Esophagus squamous epithelium (tissue), 5 donors: ENCODE measurements at places on chromosomes 16 and 17. TPM values are rescaled to one million over a fixed set of nuclear protein-coding genes. Genes with fewer than 3 reads are reported as not detected.

Gene SMG6
- 19.8 TPM for total RNA-seq

Gene FNDC8
- not detected for total RNA-seq

Gene PRR35
- total RNA-seq = not detected

Gene KRTAP4-1
- not detected for total RNA-seq

Gene KRTAP2-1
- total RNA-seq = not detected

Gene RDM1
- 0.53 TPM for total RNA-seq

Gene ATP2C2
- total RNA-seq = 1.1 TPM

Gene PIGQ
- 21.6 TPM for total RNA-seq

Gene GFAP
- total RNA-seq = not detected

Gene EME1
- total RNA-seq = 0.72 TPM

Gene TBC1D3E
- total RNA-seq = not detected

Gene MMP28
- total RNA-seq = 61.0 TPM

Gene TMEM92
- 0.76 TPM for total RNA-seq

Gene DPEP2
- total RNA-seq = 6.2 TPM

Gene HSPB9
- total RNA-seq = not detected

Gene SLC16A6
- 16.1 TPM for total RNA-seq

GRCh38 chr16:68269793-68270192 lies 5.5 kb downstream of the SLC7A6 start:
- DNase-seq = no peak

DNA sequence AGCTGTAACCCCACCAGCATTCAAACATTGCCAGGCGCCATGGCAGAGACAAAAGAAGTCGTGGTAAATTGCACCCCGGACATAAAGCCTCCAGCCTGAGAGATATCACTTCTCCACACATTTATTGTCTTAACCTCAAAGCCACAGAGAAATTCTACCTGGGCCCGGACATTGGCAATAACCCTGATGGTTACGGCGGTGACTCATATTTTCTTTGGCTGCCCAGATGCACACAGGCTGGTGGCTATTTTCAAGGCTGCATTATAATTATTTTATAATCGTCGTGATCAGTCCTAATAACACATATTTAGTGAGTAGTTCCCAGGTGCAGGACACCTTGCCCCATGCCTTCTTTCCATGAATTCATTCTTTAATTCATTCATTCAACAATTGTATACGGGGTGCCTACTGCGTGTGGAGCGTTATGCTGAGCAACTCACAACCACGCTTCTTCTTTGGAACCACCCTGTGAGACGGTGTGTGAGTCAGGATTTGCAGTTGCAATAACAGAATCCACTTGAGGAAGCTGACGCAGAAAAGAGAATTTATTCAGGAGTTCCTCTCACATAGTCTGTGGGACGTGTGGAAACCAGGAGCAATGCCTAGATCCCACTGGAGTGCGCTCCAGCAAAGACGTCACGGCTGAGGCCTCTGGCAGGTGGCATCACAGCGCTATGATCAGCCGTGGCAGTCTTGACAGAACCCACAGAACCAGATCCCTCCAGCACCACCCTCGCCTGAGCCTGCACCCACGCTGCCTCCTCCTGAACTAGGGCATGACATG lies 245.7 kb downstream of the FOXL1 start:
- no peak for DNase-seq

- DNase-seq = no peak
These were observed 61.1 kb upstream of the CPHXL start for GRCh38 chr16:75787440-75787839.

- DNase-seq = no peak
These were observed 181.2 kb upstream of the COX10 start for GRCh38 chr17:13888056-13888609.

DNA sequence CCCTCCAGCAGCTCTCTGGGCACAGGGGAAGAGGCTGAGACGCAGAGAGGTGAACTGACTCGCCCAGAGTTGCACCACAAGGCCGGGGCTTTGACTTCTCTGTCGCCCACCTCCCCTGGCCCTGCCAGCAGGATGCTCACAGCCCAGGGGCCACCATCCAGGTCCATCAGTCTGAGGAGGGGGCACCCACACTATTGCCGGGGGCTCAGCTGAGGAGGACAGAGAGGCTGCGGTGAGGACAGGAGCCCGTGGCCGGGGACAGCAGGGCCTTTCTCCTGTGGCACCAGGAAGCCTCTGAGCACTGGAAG lies 32.6 kb downstream of the KDM8 start:
- no peak for DNase-seq

GRCh38 chr17:70493277-70493874 lies 324.0 kb downstream of the KCNJ2 start:
- DNase-seq = no peak

GRCh38 chr16:12336141-12336540 lies 359.6 kb downstream of the SNX29 start:
- no peak for DNase-seq

DNA sequence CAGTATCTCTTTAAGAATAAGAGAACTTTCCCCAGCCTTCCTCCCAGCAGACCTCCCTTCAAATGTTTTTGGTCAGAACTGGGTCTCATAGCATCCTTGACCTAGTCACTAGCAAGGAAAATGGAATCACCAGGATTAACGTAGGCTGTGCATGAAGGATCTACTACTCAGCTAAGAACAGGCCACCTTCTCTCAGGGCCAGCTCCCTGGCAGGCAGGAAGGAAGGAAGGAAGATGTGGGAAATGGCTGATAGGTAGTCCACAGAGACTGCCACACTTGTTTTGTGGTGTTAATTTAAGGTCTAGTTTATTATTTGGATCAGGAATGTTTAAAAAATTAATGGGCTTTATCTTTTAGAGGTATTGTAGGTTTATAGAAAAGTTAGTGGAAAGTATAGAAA lies 136.4 kb downstream of the SPECC1 start:
- no peak for DNase-seq

DNA sequence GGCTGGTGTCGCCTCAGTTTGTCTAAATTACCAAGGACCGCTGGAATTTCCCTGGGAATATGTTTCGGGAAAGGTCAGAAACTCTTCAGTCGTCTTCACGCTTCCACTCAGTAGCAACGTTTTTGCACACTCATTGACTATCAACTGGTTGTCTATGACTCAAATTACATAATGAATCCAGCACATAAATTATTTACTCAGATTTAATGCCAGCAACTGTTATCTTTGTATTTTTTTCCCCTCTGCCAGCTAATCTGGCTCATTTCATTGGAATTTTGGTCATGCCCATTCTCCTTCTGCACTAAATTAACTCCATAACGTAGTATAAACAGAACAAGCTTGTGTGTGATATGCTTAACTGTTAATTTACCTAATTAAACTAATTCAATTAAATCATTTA lies 372.7 kb upstream of the ZFHX3 start:
- DNase-seq = no peak

DNA sequence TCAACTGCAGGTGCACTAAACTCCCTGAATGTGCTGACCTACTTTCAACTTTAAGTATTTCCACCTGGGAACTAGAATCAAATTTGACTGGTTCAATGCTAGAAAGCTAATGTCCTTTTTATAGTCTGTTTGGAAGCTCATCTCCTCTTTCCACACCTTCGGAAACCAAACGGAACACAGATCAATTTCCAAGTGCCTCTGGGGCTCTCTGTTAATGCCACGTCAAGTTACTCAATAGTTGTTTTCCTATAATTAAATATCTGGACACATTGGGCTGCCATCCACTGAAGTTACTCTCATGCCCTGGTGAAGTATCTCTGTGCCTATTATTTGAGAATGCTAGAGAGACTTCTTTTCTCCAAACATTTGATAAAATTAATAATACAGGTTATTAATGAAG lies 29.7 kb downstream of the ABAT start:
- DNase-seq = no peak

DNA sequence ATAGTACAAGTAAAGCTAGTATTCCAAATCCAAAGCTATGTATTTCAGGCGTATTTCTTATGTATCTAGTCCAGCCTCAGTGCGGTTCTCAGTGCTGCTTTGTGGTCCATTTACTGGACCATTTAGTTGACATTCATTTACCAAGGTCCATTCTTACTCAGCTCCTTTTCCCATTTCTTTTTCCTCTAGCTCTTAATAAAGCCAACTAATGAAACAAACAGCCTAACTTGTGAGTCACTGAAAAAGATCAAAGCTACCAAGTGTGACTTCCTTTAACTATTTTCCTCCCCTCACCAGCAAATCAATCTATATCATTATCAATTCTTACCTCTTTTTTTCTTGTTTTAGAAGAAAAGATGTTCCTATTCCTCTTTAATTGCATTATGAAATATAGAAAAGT lies 64.0 kb downstream of the CYB561 start:
- DNase-seq = no peak

DNA sequence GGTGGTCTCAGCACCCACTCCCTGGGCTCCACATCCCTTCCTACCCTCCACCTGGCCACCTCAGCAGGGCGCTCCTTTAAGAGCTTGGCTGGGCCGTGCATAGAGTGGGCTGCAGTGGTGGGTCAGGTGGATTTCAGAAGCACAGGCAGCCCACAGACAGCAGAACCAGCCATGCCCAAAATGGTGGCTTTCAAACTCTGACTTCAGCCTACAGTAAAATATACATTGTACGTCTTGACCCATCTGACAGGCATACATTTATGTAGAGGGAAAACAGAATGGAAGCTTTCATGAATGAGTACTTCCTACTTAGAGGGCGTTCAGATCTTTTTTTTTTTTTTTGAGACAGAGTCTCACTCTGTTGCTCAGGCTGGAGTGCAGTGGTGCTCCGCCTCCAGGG lies 26.0 kb upstream of the LASP1NB start:
- no peak for DNase-seq

- no peak for DNase-seq
These were observed 30.1 kb downstream of the GNGT2 start for GRCh38 chr17:49180303-49180702.

- no peak for DNase-seq
These were observed 35.1 kb downstream of the MFSD11 start for GRCh38 chr17:76772842-76773525.

DNA sequence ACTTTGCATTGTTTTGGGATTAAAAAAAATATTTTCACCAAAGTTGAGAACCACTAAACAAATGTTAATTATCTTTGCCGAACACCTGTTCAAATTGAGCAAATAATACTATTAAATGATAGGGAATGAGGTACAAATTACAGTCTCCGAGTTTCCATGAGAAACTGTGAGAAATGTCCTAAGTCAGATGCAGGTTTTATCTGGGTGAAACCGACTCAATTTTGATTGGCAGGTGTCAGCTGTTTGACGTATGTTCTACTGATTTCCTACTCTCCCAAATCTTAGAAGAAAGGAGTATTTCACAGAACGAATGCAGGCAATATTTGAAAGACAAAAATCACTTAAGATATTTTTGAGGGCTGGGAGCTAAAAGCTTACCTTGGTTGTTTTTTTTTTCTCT lies 622.0 kb upstream of the GOT2 start:
- DNase-seq = no peak

GRCh38 chr17:32915245-32915644 lies 12.7 kb upstream of the TMEM98 start:
- DNase-seq = no peak

GRCh38 chr16:6605490-6605889 lies 727.2 kb upstream of the RBFOX1 start:
- no peak for DNase-seq

DNA sequence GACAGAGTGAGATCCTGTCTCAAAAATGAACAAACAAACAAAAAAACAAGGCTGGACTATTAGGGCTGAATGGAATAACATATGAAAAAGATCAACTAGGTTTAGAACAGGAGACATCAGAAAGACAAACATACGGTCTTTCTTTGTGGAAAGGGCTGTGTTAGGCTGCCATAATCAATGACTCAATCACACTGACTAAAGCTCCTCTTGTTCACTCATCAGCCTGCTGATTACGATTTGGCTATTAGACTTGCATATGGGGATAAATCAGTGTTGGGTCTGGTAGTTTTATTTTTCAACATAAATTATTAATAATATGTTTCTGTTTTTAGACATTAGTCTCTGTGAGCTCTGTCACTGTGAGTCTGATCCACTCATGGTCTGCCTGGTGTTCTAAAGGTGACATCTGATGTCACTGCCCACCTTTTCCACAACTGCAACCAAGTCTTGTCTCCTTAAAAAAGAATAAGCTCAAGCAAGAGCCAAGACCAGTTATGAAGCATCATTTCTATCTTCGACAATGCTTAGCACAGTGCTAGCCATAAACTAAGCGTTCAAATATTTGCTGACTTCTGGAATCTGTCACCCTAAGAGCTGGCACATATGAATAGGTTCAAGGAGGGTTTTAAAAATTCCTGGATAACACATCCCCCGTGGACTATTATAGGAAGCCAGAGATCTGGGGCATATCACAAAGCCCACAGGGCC lies 10.2 kb downstream of the CFAP20 start:
- no peak for DNase-seq

DNA sequence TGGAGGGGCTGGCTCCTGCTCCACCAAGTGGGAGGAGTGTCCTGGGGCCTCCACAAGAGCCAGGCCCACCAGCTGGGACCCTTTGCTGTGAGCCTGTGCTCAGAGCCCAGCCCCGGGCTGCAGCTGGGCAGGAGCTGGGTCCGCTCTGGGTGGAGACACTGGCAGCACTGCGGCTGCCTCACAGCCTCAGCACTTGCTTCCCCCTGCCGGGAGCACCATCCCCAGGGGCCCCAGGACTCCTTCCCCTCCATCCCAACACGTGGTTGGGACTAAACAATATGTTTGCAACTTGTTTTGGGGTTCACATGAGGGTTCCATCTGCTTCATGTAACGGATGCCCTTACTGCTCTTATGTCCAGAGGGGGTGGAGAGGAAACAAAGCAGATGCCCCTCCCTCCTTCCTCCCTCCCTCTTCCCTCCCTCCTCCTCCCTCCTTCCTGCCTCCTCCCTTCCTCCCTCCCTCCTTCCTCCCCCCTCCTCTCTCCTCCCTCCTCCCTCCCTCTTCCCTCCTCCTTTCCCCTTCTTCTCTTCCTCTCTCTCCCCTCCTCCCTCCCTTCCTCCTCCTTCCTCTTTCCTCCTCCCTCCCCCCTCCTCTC lies 16.3 kb upstream of the CBFA2T3 start:
- DNase-seq = no peak

GRCh38 chr17:79002796-79003593 lies 6.6 kb downstream of the CANT1 start:
- DNase-seq = no peak

- no peak for DNase-seq
These were observed 107.9 kb downstream of the RAP1GAP2 start for GRCh38 chr17:2904135-2904534.

- DNase-seq = no peak
These were observed 32.3 kb downstream of the PEMT start for GRCh38 chr17:17559164-17559563.

GRCh38 chr16:7765079-7765550 lies 432.5 kb downstream of the RBFOX1 start:
- no peak for DNase-seq

- DNase-seq = no peak
These were observed 34.6 kb upstream of the SLC5A11 start for GRCh38 chr16:24810951-24811843.
